ENCODE measurements at places on chromosomes 5 and 9.

DNA sequence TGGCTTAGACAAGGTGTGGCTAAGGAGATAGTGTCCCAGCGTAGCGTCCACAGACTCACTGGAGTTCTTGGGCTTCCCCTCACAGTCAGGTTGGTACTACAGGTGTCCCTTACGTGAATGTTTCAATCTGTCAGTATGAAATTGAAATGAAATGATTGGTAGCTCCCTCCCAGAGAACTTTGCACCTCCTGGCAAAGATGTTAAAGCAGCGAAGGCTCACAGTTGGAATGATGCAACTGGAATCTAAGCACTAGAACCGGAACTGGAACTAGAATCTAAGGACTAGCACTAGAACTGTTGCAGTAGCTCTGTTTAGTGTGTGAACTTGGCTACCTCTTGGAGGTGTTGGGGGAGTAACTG is 1.1 kb downstream of the SLC31A1 start:
- DNase-seq, result no peak

DNA sequence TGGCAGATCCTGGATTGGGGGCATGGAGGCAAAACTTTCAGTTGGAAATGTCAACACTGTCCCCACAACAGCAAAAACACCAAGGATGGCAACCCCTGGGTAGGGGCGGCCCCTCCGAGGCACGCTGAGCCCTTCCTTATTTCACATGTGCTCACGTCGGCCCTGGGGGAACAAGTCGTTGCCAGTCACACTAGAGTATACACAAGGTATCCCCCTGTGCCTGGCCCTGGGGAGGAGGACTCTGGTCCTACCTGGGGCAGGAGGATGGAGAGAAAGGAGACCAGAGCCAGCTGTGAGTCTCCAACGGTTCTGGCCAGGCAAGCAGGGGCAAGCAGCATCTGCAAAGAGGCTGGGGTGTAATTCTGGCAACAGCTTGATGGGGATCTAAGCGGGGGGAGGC is 126.9 kb upstream of the FOXD4L5 start:
- no peak for DNase-seq

DNA sequence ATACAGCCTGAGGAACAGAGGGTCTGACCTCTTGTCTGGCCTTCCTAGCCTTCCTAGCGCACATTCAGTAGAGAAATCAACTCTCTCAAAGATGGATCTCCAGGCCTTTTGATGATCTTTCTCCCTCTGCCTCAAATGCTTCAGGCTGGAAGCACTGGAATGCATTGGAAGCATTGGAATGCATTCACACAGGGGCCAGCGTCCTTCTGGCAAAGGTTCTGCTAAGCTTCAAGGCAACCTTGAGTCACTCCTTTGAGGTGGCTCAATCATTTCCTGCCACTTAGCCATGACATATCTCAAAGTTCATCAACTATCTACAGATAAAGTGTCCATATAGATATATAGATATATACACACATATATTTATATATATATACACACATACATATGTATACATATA is 42.9 kb downstream of the OR2K2 start:
- no peak for DNase-seq

DNA sequence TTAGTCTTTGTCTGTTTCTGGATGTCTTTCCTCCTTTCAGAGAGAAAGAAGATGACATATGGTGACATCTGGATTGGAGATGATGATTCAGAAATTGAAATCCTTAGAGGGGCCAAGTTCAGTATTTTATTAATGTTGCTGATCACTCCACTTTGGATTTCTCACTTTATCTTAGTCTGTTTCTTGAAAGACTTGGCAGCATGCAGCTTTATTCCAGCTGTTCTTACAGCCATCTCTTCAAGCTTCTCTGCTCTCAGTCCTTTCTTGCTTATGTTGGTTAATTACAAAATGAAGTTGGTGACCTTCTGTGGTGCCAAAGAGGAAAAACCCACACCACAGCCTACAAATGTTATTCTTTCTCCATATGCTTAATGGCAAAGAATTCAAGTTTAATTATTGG is 62.1 kb downstream of the SNCAIP start:
- DNase-seq, result no peak

DNA sequence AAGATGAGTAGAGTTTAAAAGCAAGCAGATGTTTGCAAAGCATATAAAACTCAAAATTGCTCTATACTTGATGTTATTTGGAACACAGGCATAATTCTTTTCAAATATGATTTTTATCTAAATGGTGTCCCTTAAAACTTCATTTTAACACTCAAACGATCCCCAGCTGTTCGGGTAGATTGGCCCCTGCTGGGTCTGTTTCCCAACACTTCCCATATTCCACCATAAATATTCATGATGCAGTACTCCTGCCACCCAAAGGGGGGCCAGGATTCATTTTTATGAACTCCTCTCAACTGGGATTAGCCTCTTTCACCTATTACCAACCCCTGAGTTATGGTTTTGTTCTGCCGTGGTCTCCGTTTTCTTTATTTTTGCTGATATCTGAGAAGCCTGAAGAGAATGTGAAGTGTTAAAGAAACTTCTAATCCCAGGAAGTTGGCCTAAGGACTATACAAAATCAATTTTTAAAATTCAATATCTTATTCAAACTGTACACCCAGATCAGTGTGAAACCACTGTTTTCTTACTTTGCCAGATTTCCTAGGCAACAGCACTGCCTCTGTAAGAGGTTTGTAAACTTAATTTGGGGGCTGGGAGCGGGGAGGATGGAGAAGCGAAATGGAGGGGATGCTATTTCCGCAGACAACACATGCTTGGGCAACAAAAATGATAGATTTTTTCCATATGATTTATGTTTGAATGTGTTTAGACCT is 384.1 kb downstream of the DMRT2 start:
- DNase-seq, result no peak

- peak; percentile 69 for DNase-seq
Observed at GRCh38 chr5:150486402-150487198, 21.3 kb upstream of the NDST1 start.

DNA sequence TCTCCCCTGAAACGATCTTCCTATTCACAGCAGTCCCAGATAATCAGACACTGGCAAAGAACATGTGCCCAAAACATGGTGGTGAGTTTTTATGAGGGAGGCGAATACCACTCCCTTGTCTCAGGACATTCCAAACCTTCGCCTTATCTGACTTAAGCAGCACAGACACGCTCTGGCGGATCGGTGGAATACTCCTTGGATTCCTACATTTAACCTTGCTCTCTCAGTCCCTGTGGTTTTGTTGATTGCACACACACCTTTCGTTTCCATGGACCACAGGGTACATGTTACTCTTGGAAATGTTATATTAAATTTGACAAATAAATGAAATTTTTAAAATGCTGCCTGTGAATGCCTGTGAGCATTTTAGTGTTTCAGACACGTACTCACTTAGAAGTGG is 87.8 kb upstream of the CPEB4 start:
- no peak for DNase-seq
